ENCODE measurements at places on chromosomes 11 and 22.

- no peak for DNase-seq
Measured at GRCh38 chr11:99268886-99269285, 248.1 kb downstream of the CNTN5 start.

- no peak for DNase-seq
Measured at GRCh38 chr11:40314327-40314726, 1145.1 kb downstream of the LRRC4C start.

DNA sequence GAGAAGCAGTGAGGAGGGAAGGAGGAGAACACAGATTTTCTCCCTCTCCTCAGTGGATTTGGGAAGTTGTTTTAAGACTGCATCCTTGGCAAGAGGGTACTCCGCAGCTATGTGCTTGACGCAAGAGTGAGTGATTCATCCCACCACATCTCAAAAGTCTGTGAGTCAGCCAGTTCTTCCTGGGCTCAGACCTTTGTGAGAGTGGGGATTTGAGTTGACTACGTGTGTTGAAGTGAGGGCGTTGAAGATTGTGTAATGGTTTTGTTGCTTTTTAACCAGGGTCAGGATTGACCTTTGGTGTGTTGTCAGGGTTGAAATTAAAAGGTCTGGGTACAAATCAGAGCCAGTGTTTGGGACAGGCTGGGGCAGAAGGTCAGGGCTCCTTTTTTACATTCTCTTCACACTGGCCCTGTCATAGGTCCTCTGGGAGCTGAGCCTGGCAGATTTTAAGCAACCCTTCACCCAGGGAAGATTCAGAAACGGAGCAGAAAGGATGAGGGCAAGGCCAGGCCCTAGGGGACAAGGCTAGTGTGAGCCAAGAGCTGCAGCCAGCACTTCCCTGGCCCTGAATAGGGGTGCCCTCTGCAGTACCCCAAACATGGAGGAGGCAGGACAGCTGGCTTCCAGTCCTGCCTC is 4.2 kb upstream of the C11orf86 start:
- DNase-seq: peak; percentile 98

DNA sequence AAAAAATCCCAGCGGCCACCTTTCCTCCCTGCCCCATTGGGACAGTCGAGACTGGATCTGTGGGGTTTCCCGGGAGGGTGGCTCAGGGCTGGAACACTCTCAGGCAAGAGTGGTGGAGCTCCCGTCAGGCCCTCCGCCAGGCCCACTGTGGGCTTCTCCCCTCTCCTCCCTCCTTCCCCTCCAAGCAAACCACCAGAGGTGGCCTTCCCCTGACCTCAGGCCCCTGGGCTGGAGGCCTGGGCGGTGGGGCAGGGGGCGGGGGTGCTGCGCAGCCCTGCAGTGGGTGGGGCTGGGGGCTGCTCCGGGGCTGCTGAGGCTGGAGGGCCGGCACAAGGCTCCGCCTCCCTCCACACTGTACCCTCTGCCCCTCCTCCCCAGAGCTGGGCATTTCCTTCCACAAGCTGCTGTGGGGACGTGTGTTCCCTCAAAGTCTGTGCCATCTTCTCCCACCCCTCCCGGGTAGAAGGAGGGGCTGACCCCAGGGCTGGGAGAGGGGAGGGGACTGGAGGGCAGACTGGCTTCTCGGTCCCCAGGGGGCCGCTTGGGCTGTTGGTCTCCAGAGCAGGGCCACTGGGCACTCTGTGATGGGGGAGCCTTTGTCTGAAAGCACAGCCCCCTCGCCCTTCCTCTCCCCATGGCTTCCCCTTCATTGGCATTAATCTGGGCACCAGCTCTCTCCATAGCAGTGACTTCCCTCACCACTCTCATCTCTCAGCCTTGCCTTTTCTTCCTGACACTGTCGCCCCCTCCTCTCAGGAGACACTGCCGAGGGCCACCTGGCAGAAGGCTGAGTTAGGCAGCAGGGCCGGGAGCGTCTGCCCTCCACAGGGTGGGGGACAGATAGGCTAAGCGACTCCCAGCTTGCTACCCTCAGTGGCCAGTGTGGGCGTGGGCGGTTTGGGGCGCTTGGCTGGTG is 7.1 kb downstream of the RCOR2 start:
- DNase-seq: no peak

- no peak for DNase-seq
Measured at GRCh38 chr11:86446163-86446923, 71.7 kb downstream of the CCDC81 start.

GRCh38 chr22:43078522-43078921 is 10.7 kb downstream of the TTLL1 start:
- no peak for DNase-seq

GRCh38 chr11:30586251-30587144 is at the start of gene MPPED2:
MPPED2 (minus strand) TSS chr11:30586353; CDS start chr11:30580373, 5,980 bp downstream.
- no peak for DNase-seq

GRCh38 chr11:71565263-71565662 is at the start of gene KRTAP5-10:
KRTAP5-10 (plus strand) TSS chr11:71565563; CDS start chr11:71565588, 25 bp downstream.
- no peak for DNase-seq

DNA sequence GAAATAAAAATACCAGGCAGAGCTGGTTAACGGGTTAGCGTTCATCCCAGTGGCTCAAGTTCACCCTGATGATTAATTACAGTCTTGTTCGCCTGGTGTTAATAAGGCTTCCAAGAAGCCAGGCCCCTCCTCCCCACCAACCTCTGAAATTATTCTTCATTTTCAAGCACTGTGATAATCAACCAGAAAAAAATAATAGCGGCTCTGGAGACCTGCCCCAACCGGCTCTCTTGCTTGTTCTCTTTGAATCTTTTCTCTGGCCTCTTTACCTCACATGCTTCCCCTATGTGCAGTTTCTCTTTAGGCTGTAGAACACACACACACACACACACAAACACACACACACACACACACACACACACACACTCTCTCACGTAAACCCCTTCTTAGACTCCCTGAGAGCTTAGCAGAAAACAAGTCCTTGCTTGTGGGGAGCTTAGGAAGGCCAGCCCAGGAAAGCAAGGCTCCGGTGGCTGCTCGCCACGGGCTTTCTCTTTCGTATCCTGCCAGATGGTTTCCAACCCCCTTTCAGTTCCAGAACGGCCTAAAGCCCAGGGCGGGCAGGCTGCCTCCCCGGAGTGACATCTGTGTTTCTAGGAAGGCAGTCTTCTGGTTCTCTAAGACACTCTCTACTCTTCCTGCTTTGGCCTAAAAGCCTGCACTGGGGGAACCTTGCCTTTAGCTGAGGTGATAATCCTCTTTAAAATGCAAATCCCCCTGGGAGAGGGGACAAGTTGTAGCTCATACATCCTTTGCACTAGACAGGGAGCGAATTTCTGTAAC is 106.4 kb upstream of the SESN3 start:
- DNase-seq: peak; percentile 92

DNA sequence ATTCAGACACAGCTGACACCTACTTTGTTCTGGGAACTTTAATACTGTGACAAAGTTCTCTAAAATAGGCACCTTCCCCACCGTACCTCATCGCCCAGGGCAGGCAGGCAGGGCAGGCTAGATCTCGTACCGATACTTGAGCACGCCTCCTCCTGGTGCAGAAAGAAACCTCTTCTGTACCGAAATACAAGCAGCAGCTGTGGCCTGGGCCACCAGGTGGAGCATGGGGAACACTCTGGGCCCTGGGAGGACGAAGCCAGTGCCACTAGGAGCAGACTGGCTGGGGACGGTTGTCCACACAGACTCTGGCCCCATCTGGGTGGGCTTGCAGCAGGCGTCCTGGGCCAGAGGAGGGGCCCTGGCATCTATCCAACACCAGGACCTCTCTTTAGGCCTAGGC is 12.8 kb downstream of the PMM1 start:
- DNase-seq: peak; percentile 41

GRCh38 chr11:1472180-1473005 is 14.2 kb downstream of the MOB2 start:
- DNase-seq: no peak

GRCh38 chr11:120068114-120068573 is 69.8 kb downstream of the TRIM29 start:
- peak; percentile 58 for DNase-seq

GRCh38 chr11:61340979-61341378 is 8.0 kb downstream of the TKFC start:
- DNase-seq: no peak

GRCh38 chr11:103367650-103368049 is 258.4 kb downstream of the DYNC2H1 start:
- DNase-seq: no peak

DNA sequence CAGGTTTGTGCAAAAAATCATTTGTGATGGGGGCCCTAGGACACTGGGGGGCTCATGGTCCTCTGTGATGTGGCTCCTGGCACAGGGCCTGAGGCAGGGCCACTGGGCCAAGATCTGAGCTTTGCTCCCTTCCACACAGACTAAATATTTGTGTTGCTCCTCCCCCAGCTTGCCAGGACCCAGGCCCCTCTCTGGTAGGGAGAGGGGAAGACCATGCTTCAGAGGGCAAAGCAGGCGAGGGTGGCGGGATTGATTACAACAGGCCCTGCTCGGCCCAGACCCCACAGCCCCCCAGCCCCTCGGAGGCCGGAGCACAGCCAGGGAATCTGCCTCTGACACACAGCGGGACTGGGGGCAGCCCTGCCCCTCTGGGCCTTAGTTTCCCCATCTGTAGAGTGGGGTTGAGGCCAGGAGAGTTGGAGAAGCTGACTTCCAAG is 29.0 kb downstream of the WNT11 start:
- DNase-seq: no peak

DNA sequence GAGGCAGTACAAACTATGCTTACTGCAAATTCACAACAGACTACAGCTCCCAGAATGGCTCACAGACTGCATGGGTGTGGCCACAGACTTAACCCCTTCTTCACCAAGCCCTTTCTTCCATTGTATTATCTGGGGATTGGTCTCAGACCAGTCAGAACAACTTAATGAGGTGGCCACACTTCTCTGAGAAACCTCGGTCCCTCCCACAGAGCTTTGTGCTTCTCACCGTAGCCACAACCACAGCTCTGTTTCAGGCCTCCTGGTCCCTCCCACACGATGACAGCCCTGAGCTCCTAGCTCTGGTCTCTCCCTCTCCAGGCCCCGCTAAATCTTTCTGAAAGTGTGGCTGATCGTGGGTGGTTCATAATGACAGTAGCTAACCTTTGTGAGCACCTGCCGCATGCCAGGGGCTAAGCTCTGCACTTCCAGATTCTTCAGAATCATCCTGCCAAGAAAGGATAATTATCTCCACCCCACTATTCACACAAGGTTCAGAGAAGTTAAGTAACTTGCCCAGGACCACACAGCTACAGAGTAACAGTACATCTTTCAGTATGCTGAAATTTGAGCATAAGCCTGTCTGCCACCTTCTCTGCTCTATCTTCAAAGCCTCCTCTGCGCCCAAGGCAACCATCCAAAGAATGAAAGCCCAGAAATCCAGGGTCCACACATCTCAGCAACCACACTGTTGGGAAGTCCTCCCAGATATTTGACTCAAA is 5.4 kb downstream of the PDE2A start:
- peak; percentile 43 for DNase-seq

GRCh38 chr22:41305646-41306045 is 4.3 kb downstream of the ZC3H7B start:
- DNase-seq: no peak

- no peak for DNase-seq
Measured at GRCh38 chr11:61350336-61350735, 11.3 kb downstream of the CYB561A3 start.

- no peak for DNase-seq
Measured at GRCh38 chr22:41555325-41555982, 5.4 kb upstream of the CSDC2 start.

DNA sequence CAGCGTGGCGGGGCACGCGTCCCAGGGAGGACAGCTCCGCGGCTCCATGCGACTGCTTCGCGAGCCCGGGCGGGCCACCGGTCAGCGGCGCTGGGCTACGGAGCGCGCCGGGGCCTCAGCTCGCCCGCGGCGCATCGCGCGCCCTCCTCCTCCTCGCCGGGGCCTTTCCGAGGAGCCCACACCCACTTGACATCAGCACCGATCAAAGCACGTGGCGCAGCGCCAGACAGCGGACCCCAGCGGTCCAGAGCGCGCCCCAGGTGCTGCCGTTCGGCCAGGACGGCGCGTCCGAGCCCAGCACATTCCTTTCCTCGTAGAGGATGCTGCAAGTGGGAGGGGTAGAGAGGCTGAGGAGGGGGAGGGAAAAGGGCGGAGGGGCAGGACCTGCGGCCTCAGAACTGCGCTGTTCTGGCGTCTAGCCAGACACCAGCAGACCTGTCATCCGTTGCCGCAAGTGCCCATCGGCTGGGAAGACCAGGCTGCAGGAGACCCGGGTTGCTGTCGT is 88.6 kb downstream of the PLEKHA7 start:
- no peak for DNase-seq

- DNase-seq: no peak
Measured at GRCh38 chr11:103070142-103070541, 21.8 kb downstream of the DCUN1D5 start.

DNA sequence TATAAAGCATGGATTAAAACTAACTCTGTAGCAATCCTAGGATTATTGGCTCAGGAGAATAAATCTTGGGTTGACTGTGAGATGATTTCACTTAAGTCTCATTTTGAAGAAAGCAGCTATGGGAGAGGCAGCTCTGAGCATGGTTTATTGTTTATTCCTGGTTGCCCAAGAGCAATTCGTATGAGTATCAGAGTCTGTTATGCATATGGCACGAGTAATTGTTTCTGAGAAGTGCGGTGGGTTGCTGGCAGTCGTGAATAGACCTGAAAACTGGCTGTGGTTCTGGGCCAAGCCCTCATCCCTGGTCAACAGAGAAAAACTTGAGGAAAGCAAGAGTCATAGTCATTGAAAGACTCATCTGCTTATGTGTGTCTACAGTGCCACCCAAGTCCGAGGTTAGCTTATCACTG is 26.8 kb downstream of the DIXDC1 start:
- DNase-seq: no peak

- peak; percentile 29 for DNase-seq
Measured at GRCh38 chr11:41201156-41201555, 258.3 kb downstream of the LRRC4C start.

DNA sequence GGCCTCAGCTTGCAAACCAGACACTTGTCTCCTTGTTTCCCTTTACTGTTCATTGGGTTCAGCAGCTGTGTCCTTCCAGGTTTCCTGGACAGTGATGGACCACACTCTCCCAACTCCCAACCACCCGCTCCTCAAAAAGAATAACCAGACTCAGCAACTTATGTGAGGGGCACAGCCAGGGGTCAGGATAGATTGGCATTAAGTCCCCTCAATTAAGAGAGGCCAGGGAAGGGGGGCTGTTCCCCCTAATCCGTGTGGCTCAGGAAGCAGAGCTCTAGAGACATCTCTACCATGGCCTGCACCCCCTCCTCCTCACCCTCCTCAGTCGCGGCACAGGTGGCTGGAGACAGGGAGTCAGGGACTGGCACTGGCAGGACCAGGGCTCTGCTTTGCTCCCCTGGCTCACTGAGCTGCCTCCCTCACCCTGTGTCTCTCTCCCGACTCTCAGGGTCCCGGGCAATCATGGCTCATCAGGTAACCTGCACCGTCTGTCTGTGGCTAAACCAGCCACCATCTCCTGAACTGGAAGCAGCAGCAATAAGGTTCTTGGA is 111.7 kb downstream of the ZNF280B start:
- no peak for DNase-seq

GRCh38 chr11:44621140-44621681 is 55.7 kb downstream of the CD82 start:
- peak; percentile 21 for DNase-seq

GRCh38 chr22:29334696-29335344 is 19.3 kb upstream of the RASL10A start:
- no peak for DNase-seq

Data from MV-4-11 (cell line).